AG20443 (cell line): ENCODE measurements at places on chromosomes 2 and 18.

DNA sequence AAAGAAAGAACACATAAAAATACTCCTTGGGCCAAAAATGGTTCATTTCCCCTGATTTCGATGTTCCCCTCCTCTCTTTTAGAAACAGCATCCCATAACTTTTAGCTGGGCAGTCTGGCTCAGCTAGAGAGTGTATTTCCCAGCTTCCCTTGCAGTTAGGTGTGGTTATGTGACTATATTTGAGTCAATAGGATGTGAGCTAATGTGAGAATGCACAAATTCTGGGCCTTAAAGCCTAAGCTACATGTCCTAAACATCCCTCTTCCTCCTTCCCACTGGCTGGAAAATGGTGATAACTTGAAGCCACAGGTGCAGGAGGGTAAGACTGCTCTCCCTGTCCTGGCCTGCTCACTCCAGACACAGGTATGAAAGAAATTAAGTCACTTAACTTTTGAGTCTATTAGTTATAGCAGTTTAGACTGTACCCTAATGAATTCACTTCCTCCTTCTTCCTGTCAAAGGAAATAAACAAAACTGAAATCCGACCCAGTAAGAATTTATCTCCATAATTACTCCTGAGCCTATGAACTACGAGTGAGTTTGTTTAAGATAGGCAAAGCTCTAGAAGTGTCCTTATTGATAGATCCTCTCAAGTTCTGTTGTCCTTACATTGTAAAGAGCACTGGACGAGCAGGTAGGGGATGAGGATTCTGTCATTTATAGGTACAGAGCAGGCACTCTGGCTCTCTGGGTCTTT is 177.6 kb downstream of the MTX2 start:
- no peak for DNase-seq

DNA sequence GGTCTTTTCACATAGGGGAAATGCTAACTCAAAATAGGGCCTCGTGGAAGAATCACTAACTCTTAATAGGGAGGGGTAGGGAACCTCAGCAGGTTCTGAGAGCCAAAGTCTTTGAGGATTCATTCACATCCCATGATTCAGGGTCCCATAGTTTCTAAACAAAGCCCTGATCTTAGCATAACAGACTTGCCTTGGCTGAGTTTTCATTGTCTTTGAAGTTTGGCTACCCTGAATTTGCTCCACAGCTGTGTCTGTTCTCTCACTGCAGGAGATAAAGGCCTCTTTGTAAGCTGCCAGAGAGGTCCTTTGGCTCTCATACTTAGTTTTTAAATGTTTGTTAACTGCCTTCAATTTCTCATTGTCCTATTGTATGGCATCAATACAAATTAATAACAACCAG is 54.5 kb downstream of the ZDBF2 start:
- no peak for DNase-seq

DNA sequence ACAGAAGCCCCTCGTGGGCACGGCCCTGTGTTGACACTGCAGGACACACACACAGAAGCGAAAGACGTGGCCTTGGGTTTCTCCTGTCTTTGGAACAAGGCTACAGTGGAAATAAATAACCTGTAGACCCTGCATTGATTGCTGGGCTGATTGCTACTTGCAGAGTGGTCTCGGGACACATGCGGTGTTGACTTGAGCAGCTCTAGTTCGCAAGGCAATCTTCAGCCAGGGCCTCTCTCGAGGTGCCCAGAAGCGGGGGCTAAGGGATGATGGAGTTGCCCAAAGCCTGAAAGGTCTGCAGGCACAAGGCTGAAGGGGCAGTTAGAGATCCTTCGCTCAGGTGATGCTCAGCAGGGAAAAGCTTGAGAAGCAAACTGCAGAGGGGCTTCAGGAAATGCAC is 180.3 kb downstream of the SEPTIN10 start:
- DNase-seq, result no peak

DNA sequence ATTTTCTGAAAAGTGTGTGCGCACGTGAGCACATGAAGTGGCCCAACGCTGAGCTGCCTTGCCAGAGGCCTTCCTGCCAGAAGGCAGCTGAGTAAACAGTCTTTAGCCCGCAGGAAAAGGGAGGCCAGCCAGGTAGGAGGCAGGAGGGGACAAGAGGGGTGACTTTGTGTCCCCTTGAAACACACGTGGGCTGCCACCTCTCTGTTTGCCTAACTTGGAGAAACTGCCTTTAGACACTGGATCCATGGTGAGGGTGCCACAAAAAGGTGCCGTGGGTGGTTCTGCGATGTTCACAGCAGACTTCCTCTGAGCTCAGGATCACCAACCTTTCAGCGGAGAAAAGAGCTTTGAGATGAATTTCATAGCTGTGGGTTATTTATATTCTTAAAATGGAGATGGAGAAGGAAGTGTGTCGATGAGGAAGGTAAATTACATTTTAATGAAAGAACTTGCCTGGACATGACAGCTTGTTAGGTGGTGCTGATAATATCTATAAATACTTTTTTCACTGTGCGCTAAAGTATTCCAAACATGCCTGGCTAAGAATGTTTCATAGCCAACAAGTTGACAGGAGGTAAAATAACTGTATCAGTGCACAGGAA is 36.6 kb upstream of the ASB1 start:
- no peak for DNase-seq

- no peak for DNase-seq
Observed at GRCh38 chr2:105842555-105842954, 97.8 kb downstream of the NCK2 start.

DNA sequence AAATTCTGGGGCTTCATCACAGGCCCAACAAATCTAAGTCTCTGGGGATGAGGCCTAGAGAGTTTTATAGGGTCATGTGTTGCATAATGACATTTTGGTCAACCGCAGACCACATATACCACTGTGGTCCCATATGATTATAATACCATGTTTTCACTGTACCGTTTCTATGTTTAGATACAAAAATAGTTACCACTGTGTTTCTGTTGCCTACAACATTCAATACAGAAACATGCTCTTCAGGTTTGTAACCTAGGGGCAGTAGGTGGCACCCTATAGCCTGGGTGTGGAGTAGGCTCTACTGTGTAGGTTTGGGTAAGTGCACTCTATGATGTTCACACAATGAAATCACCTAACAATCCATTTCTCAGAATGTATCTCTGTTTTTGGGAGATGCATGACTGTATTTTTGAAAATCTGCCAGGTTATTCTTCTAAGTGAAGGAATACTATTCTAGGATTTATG is 485.2 kb downstream of the PTPRM start:
- no peak for DNase-seq

DNA sequence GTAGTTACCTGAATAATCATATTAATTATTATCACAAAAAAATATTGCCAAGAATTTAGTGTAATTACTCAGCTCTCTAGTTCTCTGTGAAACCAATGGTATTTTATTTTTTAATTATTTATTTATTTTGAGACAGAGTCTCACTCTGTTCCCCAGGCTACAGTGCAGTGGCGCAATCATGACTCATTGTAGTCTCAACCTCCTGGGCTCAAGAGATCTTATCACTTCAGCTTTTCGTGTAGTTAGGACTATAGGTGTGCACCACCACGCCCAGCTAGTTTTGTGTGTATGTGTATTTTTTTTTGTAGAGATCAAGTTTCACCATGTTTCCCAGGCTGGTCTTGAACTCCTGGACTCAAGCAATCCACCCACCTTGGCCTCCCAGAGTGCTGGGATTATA is 440.4 kb upstream of the CDH20 start:
- no peak for DNase-seq

DNA sequence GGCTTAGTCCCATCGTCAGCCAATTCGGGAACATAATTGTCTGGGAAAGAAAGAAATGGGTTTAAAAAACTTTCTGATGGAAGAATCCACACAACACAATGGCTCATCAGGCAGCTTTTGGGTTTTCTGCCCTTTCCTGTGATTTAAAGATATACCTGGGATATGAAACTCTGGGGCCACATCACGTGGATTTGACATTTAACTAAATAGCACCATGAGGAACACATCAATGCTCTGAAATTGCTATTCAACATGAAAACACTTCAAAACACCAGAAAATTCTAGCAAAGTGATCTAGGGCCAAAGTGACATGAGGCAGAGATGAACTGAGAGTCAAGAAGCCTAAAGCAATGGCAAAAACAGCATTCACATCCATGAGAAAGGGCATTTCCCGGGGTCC is 237.5 kb upstream of the PXDN start:
- no peak for DNase-seq

DNA sequence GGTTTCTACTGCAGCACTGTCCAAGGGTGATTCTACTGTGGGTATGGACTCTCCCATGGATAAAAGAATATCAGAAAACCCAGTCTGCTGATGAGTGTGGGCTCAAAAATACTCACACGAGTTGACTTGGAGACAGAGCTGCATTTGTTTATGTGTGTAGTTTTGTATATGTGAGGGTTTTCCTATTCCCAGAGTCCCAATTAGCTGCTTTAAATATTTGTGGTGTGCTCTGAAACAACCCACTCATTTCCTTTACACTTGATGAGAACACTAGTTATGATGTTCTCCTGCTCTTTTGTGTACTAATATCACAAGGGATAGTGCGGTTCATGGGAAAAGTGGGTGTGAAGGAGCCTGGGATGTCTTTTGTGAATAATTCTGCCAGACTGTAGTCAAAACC is 337.3 kb downstream of the PLCL1 start:
- no peak for DNase-seq

GRCh38 chr18:10299643-10300042 is 154.8 kb upstream of the APCDD1 start:
- DNase-seq, result no peak

GRCh38 chr2:9820020-9820973 is 23.0 kb upstream of the TAF1B start:
- DNase-seq, result peak; percentile 44

DNA sequence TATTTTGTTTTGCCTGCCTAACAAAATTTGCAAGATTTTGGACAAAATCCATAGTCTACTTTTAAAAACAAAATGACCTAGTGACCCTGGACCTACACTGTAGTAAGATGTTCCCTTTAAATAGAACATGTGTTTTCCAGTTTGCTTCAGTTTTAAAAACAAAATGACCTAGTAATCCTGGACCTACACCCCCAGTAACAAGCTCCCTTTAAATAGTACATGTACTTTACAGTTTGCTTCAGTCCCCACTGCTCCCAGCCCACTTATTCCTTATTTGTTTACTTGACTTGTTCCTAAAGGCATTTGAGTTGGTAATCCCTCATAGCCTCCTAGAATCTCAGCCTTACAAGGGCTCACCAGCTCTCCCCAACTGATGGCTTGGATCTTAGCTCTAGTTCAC is 34.5 kb upstream of the HTR2B start:
- DNase-seq, result no peak

DNA sequence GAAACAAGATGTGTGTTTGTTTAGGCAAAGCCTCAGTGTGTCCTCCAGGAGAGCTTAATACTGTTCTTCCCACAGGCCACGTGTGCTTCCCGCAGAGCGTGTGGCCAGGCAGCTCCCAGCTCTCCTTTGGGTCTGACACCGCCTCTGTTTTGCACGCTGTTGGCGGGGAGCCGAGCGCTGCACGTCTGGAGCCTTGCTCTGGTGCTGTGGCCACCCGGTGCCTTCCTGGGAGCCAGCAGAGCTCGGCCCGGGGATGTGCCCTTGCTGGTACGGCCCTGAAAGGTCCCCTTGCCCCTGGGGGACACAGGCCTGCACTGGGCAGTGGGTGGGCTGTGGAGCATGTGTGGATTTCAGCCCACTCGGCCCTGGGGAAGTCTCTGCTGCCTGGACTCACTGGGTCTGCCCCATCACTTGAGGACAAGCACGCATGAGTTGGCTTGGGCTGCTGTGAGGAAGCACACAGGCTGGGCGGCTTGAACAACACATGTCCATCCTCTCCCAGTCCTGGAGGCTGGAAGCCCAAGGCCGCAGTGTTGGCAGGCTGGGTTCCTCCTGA is 160.7 kb upstream of the HDAC4 start:
- DNase-seq, result peak; percentile 88

GRCh38 chr2:69131452-69131851 is 118.5 kb downstream of the ANTXR1 start:
- no peak for DNase-seq

GRCh38 chr2:232455426-232456255 is at the start of gene ALPI:
ALPI (plus strand) TSS chr2:232456153; CDS start chr2:232456200, 47 bp downstream.
- DNase-seq, result no peak

- DNase-seq, result peak; percentile 75
Observed at GRCh38 chr18:45248240-45248903, 366.9 kb upstream of the SLC14A2 start.

DNA sequence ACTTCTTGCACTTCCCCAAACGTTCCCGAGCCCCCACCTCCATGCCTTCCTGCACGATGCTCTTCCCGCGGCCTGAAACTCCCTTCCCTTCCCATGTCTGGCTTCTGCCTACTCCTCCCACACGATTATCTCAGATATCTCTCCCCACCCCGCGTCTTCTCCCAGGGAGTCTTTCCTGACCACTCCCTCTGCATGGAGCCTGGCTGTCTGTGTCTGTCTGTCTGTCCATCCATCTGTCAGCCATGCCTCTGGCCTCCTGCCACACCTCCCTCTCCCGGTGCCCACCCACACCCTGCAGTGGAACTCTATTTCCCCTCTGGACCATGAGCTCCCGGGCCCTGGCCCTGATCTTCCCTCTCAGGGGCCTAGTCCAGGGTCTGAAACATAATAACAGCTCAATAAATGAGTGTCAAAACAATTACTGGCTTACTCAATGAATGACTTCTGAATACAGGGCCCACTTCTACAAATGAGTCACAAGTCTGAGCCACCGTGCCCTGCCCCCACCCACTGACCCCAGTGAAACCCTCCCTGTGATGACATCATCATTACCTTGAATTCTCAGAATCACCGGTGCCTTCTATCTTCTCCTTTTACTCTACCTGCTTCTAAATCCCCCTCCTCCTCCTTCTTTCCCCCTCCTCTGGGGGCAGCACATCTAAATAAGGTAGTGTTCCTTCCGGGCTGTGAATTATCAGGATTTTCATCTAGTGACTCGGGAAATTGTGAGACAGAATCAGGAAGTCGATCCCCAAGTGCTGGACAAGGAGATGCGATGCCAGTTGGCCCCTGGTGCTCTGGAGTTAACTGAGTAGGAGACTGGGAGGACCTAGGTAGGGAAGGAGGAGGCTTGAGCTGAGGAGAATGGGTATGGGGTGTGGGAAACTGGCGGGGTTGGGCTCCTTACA is 46.1 kb upstream of the PLB1 start:
- DNase-seq, result peak; percentile 49

DNA sequence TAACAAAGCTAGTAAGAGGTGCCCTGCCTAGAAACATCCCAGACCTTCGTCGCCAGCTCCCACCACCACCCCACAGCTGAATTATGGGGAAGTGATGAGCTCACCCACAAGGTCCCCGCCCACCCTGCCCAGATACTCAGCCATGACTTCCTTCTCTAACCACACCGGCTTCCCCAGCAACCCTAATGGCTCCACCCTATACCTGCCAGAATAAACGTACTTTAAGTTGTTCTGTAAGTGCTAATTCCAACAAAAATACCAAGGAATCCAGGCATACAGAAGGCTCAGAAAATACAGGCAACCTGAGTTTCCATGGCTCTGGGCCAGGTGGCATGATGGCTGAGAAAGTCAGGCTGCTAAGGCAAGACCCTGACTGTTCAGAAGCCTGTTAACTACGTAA is 39.1 kb downstream of the TMEM163 start:
- no peak for DNase-seq

GRCh38 chr2:82599021-82599420 is 1860.1 kb downstream of the SUCLG1 start:
- no peak for DNase-seq

- no peak for DNase-seq
Observed at GRCh38 chr2:67776276-67776675, 286.5 kb downstream of the C1D start.
